Right lobe of liver (tissue), 6 donors: ENCODE measurements at places on chromosomes 6 and 20. TPM values are rescaled to one million over a fixed set of nuclear protein-coding genes. Genes with fewer than 3 reads are reported as not detected.

CSNK2B gene
- total RNA-seq, result 57.4 TPM

ELOVL4 gene
- not detected for total RNA-seq

HCRTR2 gene
- not detected for total RNA-seq

RSPH4A gene
- total RNA-seq, result not detected

CCR6 gene
- total RNA-seq, result not detected

CFB gene
- total RNA-seq, result 3,385 TPM

DEFB132 gene
- total RNA-seq, result 0.35 TPM

OOEP gene
- not detected for total RNA-seq

TNFAIP3 gene
- 18.7 TPM for total RNA-seq

C20orf202 gene
- total RNA-seq, result not detected

CLIC5 gene
- total RNA-seq, result 0.20 TPM

EYS gene
- total RNA-seq, result 2.3 TPM

KIAA1755 gene
- total RNA-seq, result 1.7 TPM

OTOR gene
- total RNA-seq, result not detected

CAGE1 gene
- not detected for total RNA-seq

LY6G6C gene
- total RNA-seq, result not detected

PTGIS gene
- 15.6 TPM for total RNA-seq

LATS1 gene
- total RNA-seq, result 11.9 TPM

USP49 gene
- 1.5 TPM for total RNA-seq

CST2 gene
- not detected for total RNA-seq

EXOC2 gene
- total RNA-seq, result 10.3 TPM

FAM110A gene
- 4.0 TPM for total RNA-seq

CCN5 gene
- total RNA-seq, result 6.1 TPM

BACH2 gene
- 2.6 TPM for total RNA-seq

IL20RA gene
- 0.11 TPM for total RNA-seq

NUP153 gene
- 20.5 TPM for total RNA-seq

IMPG1 gene
- total RNA-seq, result not detected

BPIFB4 gene
- not detected for total RNA-seq
